ENCODE measurements at places on chromosomes 2 and 18.

- DNase-seq, result no peak
Observed at GRCh38 chr2:231515603-231516002, 14.6 kb downstream of the NMUR1 start.

DNA sequence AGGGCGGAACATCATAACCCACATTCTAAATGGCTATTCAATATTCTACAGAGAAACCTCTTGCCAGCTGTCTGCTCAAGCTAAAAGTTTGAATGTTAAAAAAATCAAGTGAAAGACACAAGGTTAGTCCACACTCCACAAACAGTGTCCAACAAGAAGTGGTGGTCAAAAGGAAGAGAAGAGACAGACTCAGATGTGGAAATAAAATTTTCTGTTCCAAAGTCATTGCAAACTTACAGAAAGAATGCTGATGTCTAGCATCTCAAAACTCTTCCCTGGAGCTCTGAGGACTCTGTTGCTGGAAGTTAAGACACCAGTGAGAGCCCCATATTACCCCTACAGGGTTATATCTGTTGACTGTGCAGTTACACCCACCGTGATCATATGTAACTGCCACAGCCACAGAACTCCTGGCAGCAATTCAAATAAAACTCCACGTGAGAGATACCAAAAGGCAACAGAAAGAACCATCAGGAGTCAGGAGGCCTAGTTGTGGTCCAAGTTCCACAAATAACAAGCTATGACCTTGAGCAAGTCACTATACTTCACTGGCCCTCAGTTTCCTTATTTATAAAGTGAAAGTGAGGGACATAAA is 60.9 kb downstream of the AAK1 start:
- no peak for DNase-seq

DNA sequence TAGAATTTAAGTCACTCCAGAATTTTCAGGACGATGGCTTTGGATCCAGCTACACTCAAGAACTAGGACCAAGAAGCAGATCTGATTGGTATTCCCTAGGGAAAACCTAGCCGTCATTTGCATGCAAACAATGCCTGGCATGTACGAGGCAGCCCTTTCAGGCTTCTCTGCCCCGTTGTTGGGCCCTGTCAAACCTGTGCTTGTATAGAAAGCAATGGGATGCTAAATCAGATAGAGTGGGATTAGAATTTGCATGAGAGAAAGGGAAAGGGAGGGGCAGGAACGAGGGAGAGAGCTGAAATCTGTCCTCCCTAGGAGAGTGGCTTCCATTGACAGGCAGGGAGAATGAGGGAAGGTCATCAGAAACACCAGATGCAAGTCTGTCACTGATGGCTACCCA is 28.6 kb downstream of the ARID5A start:
- no peak for DNase-seq

DNA sequence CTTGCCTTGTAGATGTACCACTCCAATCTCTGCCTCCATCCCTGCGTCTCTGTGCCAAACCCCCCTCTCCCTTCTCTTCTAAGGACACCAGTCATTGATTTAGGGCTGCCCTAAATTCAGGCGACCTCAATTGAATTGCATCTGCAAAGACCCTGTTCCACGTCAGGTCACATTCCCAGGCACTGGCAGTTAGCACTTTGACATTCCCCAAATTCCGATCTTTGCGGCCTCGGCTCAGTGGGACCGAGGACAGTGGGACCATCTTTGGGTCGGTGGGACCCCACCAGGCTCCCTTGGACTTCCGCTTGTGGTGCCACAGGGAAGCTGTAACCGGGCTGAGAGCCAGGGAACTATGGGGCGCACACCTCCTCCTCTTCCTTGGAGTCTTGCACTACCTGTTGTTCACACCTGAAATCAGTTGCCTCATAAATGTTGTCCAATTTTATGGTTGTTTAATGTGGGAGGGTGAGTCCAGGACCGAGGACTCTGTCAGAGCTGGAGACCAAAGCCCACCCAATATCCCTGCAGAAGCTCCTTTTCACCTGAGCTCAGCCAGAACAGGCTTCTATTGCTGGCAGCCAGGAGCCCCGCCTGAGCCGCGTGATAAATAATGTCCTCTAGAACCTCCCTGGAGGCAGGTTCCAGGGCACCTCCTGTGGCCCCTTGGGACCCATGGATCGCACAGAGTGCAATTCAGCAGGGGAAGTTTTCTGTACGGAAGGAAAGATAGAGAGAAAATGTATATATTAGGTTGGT is 271.6 kb downstream of the EIPR1 start:
- no peak for DNase-seq

DNA sequence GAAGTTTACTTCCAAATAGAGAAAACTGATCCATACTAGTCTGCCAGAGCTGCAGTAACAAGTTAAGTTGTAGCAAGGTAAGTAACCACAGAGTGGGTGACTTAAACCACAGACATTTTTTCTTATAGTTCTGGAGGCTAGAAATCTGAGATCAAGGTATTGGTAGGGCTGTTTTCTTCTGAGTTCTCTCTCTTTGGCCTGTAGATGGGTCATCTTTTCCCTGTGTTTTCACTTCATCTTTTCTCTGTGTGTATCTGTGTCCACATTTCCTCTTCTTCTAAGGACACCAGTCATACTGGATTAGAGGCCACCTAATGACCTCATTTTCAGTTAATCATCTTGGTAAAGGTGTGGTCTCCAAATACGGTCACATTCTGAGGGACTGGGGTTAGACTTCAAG is 142.9 kb upstream of the MEX3C start:
- no peak for DNase-seq

GRCh38 chr18:54433857-54434256 is 76.2 kb downstream of the C18orf54 start:
- no peak for DNase-seq

DNA sequence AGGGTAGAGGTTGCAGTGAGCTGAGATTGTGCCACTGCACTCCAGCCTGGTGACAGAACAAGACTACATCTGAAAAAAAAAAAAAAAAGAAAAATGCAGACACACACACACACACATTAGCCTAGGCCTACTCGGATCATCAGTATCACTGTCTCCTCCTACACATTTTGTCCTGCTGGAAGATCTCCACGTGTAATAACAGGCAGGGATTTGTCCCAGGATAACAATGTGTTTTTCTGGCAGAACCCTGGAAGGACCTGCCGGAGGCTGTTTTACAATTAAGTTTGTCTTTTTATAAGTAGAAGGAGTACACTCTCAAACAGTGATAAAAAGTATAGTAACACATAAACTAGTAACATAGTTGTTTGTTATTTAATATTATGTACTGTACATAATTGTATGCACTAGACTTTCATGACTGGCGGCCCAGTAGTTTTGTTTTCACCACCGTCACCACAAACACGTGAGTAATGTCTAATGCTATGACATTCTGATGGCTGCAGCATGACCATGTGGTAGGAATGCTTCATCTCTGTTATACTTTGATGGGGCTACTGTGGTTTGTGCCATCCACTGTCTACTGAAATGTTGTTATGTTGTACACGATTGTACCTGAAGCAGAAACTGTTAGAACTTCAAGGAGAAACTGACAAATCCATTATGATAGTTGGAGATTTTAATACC is 130.6 kb downstream of the ATP9B start:
- no peak for DNase-seq

DNA sequence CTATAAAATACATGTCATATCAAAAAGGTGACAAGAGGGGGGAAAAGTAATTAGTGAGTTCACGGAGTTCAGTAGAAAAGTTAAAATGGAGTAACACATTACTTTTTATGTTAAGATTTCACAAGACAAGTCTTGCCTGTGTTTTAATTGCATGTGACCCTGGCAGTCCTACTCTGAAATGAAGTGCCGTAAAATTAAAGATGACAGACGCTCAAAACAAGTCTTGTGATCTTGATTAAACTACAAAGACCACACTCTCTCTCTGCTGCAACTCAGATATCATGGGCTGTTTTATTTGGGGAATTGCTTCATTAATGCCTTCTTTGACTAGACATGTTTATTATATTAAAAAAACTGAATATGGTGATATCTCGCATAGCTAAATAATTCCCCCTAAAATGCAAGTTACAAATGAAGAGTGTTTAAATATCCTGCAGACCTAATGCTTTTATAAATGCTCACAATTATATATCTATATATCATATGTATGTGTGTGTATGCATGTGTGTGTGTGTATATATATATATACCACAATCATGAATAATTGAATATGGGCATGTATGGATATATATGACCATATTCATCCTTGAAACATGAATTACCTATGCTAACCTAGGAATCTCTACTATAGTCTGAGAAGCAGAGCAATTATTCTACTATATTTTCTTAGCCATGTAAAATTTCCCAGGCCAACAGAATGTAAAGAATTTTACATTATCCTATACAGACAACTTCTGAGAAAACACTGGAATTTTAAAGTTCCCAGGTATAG is 647.5 kb downstream of the ARHGAP15 start:
- DNase-seq, result no peak
